ENCODE measurements at places on chromosomes 2 and 18. TPM values are rescaled to one million over a fixed set of nuclear protein-coding genes. Genes with fewer than 3 reads are reported as not detected.

FSIP2 gene
- total RNA-seq: 5.5 TPM

TCF23 gene
- total RNA-seq: 0.11 TPM

SERPINB13 gene
- 0.33 TPM for total RNA-seq

DNER gene
- 83.2 TPM for total RNA-seq

CCDC74A gene
- total RNA-seq: 16.5 TPM

NOL4 gene
- 72.9 TPM for total RNA-seq

PRSS56 gene
- 9.6 TPM for total RNA-seq

MLPH gene
- total RNA-seq: 10.6 TPM

NOSTRIN gene
- 8.8 TPM for total RNA-seq

GALNT14 gene
- 2.2 TPM for total RNA-seq

FAM124B gene
- total RNA-seq: 8.2 TPM

MYO5B gene
- 56.7 TPM for total RNA-seq

BOK gene
- total RNA-seq: 17.0 TPM

DCC gene
- 10.0 TPM for total RNA-seq

MTCL1 gene
- total RNA-seq: 26.9 TPM

LRRTM1 gene
- 2.0 TPM for total RNA-seq

ATG16L1 gene
- total RNA-seq: 49.8 TPM

REG3G gene
- total RNA-seq: not detected

SANBR gene
- total RNA-seq: 36.4 TPM

HTR2B gene
- total RNA-seq: 1.0 TPM

SULT1C2 gene
- 3.9 TPM for total RNA-seq

E2F6 gene
- 26.3 TPM for total RNA-seq

RTP5 gene
- not detected for total RNA-seq

SCTR gene
- not detected for total RNA-seq

LCT gene
- not detected for total RNA-seq

KATNAL2 gene
- total RNA-seq: 4.6 TPM

ERBB4 gene
- total RNA-seq: 17.9 TPM

FECH gene
- 47.3 TPM for total RNA-seq

ABHD3 gene
- total RNA-seq: 11.8 TPM

NR4A2 gene
- total RNA-seq: 6.5 TPM

FEV gene
- not detected for total RNA-seq

IL36G gene
- not detected for total RNA-seq

RNF125 gene
- 4.1 TPM for total RNA-seq

NEU2 gene
- total RNA-seq: not detected

SCYGR4 gene
- total RNA-seq: not detected

CPO gene
- total RNA-seq: not detected

GEN1 gene
- 11.9 TPM for total RNA-seq
